ENCODE measurements at places on chromosomes 11 and 22.

GRCh38 chr11:6194065-6194581 is 4.9 kb upstream of the OR52W1 start:
- no peak for DNase-seq

DNA sequence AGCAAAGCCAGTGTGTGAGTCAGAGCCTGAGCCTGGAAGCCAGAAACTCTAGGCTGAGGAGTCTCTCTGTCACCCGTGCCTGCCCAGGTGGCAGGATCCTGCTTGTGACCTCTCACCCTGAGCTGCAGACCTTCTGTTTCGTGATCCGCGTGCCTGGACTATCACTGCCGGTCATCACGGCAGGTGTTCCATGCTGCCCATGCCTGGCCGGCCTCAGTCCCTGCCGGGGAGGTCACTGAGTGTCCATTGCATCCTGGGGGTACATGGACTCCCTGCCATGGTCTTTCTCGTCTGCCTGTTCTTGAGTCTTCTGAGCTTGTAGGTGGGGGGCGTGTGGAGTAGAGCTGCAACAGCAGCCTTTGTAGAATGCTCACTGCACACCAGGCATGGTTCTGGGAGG is 1032.4 kb downstream of the TBC1D22A start:
- DNase-seq: no peak

DNA sequence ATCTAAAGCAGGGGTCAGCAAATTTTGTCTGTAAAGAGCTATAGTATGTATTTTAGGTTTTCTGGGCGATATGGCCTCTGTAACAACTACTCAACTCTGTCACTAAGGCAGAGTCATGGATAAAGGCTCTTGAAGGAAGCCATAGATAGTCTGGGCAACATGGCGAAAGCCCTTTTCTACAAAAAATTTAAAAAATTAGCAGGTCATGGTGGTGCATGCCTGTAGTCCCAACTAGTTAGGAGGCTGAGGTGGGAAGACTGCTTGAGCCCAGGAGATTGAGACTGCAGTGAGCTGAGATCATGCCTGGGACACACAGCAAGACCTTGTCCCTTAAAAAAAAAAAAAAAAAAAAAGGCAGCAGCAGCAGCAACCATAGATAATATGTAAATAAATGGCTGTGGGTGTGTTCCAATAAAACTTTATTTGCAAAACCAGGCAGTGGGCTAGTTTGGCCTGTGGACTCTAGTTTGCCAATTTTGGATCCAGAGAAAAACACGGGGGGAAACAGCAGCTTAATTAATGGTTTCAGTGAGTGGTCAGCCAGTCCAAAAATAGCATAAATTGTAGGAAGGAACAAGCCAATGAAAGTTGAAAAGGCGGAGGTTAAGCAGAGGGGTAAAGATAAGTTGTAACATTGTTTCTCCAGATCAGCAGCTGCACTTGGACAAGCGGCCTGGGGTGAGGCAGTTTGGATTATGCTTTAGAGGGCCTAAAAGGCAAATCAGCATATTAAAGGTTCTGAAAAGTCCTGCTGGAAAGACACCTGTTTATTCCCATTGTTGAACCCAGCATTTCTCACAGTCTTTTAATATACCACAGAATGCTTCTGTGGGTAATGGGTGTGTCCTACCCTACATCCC is 62.6 kb downstream of the KIAA1671 start:
- DNase-seq: no peak

DNA sequence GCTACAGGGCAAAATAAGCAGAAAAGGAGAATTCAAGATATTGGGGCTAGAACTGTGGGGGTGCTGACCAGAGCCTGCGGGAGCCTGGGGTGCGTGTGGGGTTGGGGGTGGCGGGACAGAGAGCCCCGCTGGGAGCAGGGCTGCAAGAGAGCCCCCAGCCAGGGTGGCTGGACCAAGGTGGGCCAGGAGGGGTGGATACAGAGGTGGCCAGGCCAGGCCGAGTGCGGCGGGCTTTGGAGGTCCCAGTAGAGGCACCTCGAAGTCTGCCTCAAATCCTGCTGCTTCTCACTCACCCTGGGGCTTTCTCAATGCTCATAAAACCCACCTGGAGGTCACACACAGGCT is 16.9 kb upstream of the MUC5B start:
- DNase-seq: no peak
